Activated effector memory CD4-positive, alpha-beta T cell treated with Interleukin-2 at 50 U/mL for 16 hours (primary cell): ENCODE measurements at places on chromosomes 1 and 21.

- no peak for DNase-seq
Measured at GRCh38 chr1:62333441-62333840, 14.2 kb upstream of the KANK4 start.

- no peak for DNase-seq
Measured at GRCh38 chr1:10033359-10033845, 644 bp downstream of the UBE4B start.

DNA sequence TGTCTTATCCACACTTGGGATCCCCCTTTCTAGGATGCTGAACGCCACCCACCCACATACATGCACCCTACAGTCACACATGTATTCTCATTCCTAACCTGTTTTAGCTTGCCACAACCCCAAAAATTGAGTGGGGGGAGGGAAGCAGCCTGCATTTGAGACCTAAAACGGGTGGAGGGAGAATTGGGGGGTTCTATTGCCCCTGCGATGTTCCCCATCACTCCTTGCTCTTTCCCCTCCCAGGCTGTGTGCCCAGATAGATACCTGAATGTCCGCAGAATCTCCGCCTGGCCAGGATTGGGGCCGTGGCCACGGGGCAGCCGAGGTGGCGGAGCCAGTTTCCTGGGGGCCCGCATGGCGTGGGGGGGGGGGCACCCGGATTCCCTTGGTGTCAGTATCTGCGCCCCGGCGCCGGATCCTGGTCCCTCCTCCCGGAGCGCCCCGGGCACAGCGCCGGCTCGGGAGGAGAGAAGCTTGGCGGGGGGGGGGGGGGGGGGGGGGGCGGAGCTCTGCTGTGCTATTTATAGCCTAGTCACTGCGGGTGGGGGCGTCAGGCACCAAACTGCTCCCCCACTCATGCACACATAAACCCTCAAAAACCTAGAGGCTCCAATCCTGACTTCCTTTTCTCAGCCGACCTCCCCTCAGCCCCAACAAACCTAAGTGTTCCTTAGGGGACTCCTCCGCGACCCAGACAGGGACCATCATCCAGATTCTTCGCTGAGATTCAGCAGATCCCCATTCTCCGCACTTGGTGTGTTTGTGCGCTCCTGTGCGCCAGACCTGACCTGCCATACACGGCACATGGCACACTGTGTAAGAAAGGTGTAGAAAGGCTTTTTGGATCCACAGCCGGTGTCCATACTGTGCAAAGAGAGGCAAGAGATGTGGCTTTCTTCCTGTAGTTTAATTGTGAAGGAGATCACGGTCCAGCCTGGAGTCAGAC is 1.9 kb downstream of the ANKRD34A start:
- DNase-seq = peak; percentile 22

GRCh38 chr1:154497026-154497806 is 4.8 kb upstream of the TDRD10 start:
- no peak for DNase-seq

DNA sequence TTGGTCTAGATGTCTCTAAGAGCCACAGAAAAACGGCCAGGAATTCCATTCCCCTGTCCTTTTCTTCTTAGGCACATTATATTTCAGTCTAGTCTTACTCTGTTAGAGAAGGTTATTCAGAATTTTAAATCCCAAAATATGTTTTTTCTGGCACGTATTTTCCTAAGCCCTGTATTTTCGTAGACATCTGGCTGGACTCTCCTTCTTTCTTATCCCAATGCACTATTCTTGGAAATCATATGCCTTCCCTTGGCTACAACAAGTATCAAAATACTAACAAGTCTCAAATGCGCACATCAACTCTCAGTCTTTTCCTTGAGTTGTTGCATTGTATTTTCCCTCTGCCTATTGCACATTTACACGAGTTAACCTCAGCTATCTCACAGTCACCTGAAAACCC is 96.2 kb downstream of the DPYD start:
- no peak for DNase-seq

DNA sequence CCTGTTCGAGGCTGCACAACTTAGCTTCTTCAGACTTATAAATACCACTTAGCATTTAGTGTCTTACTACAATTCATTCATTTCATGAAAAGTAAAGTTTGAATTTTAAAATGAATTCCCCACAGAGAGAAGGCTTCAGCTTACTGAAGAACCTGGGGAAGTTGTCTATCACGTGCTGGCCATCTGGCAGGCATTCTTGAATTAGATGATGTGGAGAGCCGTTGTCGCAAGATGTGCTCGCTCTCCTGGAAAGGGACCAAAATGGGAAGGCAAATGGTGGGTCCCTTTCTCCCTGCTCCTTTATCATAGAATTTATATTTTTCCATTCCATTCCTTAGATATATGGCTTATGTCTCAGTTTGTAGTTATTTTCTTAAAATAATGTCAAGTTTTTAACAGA is 90.5 kb downstream of the CD247 start:
- DNase-seq = no peak

GRCh38 chr1:240705579-240705978 is 93.6 kb upstream of the GREM2 start:
- DNase-seq = no peak

GRCh38 chr1:94819945-94820746 is at the start of gene SLC44A3:
SLC44A3 (plus strand) TSS chr1:94820357; CDS start chr1:94820452, 95 bp downstream.
- DNase-seq = no peak

GRCh38 chr1:17603091-17603841 is 63.8 kb downstream of the ARHGEF10L start:
- no peak for DNase-seq

DNA sequence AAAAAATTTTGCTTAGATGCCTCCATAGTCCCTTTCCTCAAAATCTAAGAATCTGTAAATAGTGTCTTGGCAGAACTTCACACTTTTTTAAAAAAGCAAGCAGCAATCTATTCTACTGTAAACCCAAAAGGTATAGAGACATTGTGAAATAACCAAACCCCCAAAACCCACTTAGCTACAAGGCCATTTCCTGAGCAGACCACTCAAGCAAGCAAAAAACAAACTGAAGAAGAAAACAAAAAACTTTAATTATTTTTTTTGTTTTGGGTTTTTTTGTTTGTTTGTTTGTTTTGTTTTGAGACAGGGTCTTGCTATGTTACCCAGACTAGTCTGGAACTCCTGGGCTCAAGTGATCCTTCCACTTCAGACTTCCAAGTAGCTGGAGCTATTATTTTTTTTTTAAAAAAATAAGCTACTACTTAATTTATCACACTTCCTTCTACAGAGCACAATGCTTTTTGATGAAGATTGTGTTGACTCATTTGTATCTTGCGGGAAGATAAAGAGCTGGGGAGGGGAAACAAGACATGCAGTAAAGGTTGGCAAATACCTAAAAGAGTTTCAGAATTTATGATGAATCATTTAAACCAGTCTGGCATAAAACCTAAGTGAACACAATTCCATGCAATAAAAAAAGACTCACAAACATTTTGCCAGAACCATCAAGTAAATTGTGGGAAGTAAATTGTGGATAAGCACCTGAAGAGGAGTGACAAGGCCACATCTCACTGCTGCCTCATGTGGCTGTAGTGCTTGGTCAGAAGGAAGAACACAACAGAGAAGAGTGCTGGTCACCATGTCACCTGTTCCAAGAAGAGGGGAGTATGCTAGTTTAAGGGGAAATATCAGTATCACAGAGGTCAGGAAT is 2.7 kb upstream of the PTPN22 start:
- no peak for DNase-seq

DNA sequence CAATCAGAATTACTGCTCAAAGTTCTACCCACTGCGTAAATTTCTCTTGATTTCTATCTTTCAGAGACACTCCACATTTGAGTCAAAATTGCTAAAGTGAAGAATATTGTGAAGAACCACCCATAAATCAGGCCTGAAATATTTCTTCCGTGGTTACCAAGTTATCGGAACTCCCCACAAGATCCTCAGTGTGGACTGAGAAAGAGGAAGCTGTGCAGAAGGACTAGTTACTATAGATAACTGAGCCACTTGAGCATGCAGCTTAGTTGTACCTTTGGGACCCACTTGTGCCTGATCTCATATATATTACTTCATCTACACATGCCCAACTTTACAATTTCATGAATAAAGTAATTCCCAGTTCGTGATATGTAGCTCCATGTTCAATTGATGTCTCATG is 18.4 kb downstream of the RWDD3 start:
- DNase-seq = no peak

GRCh38 chr1:67250051-67250653 is 57.5 kb upstream of the IL12RB2 start:
- DNase-seq = no peak

GRCh38 chr1:103516693-103517092 is 8.8 kb upstream of the RNPC3 start:
- no peak for DNase-seq

DNA sequence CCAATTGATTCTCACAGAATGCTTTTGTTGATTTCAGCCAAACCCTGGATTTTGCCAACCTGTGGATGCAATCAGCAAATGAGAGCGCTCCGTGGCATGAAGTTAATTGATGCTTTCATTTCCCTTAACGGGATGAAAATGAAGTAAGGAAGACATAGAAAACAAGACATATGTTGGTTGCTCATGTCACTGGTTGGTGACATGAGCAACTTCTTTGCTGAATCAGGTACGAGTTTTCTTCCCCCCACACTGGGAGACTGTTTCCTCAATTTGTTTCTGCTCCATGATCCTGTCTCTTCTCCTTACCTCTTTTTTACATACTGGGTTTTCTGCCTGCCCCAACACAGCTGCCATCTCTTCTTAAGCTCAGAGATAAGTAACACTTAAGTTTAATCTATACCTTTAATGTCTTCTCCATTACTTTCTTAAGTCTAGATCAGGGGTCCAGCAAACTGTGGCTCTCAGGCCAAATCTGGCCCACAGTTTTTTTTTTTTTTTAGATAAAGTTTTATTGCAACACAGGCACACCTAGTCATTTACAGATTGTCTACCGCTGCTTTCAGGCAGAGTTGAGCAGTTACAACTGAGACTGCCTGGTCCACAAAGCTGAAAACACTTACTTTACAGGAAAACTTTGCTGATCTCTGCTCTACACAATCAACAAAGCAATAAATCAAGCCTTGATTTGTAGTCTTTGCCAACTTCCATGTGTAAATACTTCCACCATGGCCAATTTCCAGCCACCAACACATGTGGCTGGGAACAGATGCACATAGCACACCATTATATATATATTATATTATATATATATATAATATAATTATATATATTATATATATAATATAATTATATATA is 13.3 kb downstream of the GPR157 start:
- no peak for DNase-seq

DNA sequence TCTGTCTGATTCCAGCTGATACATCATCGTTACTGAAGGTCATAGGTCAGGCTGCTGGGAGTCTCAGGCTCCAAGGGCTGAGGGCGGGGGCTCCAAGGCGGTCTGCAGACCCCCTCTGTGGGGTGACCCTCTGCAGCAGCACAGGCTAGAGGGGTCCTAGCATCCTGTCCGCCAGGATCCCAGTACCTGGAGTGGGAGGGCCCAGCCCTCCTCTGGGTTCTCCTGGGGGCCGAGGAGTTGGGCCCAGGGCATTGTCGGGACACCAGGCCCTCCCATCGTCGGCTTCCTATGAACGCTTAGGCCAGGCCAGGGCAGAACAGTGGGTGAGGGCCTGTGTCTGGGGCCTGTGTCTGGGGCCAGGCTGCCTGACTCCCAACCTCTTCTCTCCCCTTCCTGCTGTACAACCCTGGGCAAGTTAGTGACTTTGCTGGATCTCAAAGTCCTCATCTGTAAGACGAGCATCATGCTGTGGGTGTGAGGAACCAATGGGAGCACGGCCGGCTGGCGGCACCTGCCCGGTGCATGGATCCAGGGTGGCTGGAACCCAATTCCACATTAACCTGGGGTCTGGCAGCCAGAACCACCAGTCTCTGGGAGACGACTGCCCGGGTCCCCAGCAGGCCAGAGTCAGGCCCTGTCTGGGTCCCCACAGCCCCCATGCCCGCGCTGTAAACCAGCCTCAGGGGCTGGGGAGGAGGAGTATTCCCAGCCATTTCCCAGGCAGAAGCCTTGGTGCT is 56.2 kb upstream of the COL18A1 start:
- no peak for DNase-seq

- no peak for DNase-seq
Measured at GRCh38 chr1:1937061-1937460, 18.0 kb upstream of the TMEM52 start.

- no peak for DNase-seq
Measured at GRCh38 chr1:153363641-153364040, 6.0 kb downstream of the S100A9 start.

DNA sequence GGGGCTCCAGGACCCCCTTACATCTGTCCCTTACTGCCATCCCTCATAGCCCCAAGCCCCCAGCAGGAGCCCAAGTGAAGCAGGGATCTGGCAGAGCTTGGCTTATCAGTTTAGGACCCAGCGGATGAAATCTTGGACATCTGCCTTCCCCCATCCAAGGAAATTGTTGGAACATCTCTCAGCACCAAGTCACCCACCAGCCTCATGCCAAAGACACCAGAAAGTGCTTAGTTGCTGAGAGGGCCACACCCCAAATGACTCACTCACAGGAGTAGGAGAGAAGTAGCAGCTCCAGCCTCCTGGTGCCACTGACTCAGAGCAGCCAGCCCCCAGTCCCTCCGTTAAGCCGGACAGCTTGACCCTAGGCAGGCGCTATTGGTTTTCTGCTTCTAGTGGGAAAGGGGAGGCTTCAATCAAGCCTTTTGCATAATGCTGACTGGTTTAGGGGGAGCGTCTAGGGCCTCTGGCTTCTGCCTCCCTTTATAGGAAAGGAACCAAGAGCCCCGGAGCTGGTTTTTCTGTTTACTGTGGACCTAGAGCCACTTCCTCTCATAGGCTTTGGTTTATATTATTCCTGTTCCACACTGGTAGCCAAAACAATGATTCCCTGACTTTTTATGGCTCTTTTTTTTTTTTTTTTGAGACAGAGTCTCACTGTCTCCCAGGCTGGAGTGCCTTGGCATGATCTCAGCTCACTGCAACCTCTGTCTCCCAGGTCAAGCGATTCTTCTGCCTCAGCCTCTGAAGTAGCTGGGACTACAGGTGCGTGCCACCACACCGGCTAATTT is 114.2 kb upstream of the IPO9 start:
- no peak for DNase-seq

DNA sequence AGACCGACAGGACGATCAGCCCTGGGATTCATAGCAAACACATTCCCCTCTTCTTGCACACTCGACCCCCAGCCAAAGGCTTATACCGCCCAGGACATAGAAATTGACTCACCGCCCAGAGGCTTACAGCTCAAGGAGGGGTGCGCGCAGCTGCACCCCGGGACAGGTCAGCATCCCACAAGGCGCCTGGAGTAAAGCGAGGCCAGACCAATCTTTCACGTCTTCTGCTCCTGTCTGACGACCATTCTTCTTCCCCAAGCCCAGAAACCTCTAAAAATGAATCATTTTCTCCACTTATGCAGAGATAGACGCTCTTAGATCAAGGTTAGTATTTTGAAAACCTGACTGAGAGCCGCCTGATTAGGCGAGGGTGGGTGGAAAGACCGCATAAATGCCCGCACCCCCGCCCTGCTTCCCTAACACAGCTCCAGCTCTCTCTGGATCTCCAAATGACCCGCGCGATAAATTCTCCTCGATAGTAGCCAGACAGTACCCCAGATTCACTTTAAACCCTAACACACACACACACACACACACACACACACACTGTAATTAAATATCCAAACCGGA is 1.9 kb upstream of the LHX8 start:
- no peak for DNase-seq

- peak; percentile 18 for DNase-seq
Measured at GRCh38 chr1:167221126-167221737, 546 bp downstream of the POU2F1 start.
